ENCODE measurements at places on chromosomes 16 and 17. TPM values are rescaled to one million over a fixed set of nuclear protein-coding genes. Genes with fewer than 3 reads are reported as not detected.

DNA sequence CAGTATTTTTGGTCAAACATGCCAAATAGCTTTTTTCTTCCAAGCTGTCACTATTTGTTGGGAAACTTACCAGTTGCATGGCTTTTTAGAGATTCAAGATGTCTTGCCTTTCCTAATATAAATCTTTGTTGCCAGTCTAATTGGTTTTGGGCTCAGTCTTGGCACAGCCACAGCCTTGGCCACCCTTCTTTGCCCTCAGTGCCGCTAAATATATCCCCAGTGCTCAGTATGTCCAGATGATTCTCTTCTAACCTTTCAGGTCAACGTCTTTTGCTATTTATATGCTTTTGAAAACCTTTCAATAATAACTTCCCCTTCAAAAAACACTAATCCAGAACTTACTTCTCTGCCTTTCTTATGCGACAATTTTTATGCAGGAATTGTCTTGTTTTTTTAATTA is 483.1 kb upstream of the ZFHX3 start:
- no peak for DNase-seq

DNA sequence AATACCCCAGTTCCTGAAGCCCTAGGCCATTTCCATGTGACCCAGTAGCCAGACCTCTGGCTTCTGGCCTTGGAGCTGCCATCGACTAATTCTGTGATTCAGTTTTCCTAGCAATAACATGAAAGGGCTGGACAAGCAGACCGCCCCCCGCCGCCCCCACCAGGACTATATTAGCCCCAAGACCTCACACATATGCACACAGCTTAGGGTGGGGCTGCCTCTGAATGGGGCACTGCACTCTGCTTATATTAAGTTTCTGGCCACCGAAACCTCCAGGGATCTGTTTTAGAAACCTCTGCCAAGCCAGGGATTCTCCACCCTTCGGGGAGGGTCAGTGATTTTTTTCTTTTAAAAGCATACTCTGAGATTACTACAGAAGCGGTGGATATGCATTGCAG is 2.3 kb downstream of the RAB11FIP4 start:
- no peak for DNase-seq

DNA sequence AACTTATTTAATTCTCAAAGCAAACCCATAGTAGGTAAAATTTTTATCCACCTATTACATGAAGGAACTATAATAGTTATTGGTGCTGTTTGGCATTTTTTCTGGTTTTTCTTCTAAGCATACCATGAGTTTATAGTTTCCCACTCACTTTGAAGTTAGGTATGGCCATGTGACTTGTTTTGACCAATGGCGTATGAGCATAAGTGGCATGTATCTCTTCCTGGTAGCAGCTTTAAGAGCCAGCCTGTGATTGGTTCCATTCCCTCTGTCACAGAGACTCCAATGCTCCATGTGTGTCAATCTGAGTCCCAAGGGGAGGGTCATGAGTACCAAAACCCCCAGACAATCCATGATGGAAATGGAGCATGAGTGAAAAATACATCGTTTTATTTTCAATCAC is 282.9 kb upstream of the N4BP1 start:
- no peak for DNase-seq

GRCh38 chr17:79930062-79930876 is 91.0 kb upstream of the CBX4 start:
- DNase-seq, result no peak

GRCh38 chr17:80036715-80037477 is 454 bp downstream of the CCDC40 start:
- peak; percentile 36 for DNase-seq

DNA sequence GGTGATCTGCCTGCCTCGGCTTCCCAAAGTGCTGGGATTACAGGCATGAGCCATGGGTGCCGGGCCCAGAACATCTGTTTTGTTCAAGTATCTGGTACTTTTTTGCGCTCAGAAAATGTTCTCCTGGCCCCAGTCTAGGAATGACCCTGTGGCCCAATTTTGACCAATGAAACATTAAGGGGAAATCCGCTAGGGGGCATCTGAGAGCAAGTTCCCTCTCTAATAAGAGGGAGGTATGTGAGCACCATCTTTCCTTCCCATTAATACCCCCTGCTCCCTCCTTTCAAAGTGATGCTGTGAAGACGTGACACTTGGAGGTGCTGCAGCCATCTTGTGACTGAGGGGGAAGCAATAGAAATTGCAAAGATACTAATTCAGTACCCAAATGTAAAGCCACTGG is 16.5 kb upstream of the CLEC3A start:
- no peak for DNase-seq

DNA sequence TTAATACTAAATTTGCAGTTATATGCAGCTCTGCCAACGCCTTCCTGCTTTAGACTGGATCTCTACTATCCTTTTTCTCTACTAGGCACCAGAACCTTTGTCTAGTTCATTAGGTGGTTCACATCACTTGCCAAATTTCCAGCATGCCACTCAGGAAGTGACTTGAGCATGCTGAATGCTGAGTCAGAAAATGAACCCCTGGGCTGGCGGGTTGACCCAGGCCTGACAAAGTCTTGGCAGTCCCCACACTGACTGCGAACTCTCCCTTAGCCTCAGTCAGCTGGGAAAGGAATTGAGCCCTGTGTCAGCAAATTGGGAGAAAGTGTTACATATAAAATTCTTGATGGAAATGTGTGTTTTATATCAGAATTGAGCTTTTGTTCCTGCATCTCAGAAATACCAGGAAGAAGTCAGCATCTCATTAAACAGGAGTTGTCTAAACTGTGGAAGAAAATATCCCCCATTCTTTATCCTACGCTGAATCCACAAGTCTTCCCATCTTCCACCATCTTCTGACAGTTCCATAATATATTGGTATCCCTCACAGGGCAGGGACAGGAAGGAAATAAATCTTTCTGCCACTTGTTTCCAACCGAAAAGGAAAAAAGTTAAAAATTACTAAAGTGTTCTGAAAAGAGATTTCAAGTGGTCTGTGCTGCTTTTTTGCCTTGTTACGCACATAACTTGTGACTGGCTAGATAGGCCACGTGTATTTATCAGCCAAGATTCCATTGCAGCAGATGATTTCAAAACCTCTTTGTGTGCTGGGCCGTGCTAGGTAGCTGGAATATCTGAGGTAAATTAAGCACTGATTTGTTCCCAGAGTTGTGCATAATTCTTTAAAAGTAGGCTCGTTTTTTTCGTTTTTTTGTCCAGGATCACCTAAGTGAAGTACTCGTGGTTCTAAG is 16.7 kb upstream of the SLC12A3 start:
- no peak for DNase-seq

GRCh38 chr17:53924530-53925455 is 102.1 kb downstream of the KIF2B start:
- no peak for DNase-seq

GRCh38 chr16:6483469-6484033 is 849.1 kb upstream of the RBFOX1 start:
- no peak for DNase-seq

DNA sequence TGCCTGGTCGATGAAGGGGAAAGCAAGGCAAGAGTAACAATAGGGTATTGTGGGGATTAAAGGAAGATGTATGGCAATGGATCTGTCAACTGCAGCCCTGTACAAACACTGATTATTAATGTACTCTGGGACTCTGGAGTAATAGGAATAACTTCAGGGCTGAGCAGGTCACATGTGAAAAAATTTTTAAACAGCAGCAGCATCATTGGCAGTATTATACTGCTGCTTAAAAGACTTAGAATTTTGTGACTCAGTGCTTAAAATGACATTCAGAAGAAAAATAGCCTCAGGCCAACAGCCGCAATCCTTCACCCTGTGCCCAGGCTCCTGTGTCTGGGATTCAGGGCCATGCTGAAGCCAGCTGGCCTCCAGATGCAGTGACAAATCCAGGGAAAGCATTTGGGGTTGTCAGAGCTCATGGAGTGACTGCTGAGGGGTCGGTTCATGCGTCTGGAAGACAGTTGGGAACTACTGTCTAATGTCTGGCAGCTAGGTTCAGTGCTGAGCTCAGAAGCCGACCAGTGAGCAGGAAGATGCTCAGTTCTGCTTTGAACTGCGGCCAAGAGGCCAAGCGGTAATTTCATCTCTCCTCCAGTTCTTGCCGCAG is 22.2 kb downstream of the TEX2 start:
- no peak for DNase-seq

DNA sequence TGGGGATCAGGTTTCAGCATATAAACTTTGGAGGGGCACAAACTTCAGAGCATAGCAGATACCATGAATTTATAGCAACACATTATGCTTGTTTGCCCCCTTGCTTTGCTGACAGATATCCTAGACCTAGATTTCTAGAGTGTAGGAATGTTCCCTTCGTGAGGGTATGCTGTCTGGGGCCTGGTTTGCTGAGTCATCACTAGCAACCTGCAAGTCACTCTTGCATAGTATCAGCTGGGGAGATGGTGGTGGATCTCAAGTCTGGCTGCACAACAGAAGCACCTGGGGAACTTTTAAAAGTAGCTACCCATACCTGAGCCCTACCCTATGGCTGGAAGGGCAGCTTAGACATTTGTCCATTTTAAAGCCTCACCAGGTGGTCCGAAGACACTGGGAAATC is 22.3 kb upstream of the HSBP1 start:
- DNase-seq, result no peak

GRCh38 chr16:76835339-76835738 is 355.7 kb upstream of the MON1B start:
- no peak for DNase-seq

GRCh38 chr17:70394473-70395232 is 225.3 kb downstream of the KCNJ2 start:
- DNase-seq, result no peak

DNA sequence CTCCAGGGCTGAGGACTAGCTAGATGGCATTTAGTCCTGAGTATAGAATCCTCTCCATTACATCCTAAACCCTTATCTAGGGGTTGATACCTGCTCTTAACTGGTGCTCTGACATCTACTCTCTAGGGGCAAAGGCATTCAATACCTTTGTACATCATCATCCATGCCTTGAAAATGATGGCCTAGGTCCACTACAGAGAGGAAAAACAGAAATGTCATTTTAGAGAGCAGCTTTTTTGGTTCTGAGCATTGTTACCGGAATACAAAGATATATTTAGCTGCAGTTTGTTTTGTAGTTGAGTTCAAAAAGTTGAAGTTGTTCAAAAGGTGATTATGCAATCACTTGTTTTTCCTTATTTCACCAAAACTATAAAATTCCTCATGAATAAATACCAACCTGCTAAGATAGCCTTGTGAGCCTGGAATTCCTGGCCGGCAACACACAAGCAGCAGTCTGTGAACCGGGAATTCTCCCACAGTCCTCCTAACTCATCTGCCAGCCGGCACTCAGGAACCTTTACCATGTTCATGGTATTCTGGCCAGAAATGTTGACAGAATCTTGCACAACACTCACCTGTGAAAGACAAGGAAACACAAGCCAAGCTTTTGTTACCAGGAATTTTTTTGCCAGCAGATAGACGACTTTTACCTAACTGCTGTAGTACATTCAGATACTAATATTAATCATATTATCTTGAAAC is 35.4 kb downstream of the NXPH3 start:
- DNase-seq, result no peak

GRCh38 chr17:6213859-6214258 is 143.7 kb downstream of the WSCD1 start:
- no peak for DNase-seq

DNA sequence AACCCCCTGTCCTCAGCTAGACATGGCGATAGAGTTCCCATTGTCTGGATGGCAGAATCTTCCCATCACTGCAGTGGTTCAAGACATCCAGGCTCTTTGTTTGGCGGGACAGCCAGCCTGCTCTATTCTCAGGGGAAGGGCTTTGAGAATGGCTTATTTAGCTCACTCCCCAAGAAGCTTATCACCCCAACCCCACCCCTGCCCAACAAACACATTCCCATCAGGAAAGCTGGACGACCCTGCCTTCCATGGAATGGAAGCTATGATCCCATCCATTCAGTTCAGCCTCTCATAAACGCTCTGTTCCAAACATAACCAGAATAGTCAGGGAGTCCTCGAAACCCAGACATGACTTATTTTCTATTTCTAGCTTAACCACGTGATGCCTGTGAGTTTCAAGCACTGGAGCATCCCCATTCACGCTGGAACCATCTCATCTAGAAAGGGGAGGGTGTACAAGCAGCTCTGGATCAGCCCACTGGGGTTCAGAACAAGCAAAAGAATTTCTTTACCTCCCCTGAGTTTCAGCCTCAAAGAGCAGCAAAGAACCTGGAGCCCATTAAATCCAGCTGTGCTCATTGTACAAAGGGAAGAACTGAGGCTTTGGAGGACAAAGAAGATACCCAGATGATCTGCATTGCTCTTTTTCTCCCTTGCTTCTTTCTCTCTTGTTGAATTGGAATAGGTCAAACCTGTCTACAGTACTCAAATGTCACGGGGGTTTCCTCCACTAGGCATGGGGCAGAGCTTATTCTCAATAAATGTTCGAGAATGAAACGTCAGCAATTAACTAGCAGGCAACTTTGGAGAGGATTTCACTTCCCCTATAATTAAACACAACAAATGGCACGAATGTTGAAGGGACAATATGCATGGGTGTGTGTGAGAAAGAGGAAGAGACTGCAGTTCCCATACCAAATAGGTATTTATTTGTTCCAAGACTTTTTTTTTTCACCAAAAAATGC is 93.1 kb downstream of the XYLT1 start:
- no peak for DNase-seq

- DNase-seq, result peak; percentile 46
Measured at GRCh38 chr16:106623-107324, 28.7 kb downstream of the MPG start.

GRCh38 chr16:12626411-12626810 is 177.3 kb downstream of the CPPED1 start:
- no peak for DNase-seq

DNA sequence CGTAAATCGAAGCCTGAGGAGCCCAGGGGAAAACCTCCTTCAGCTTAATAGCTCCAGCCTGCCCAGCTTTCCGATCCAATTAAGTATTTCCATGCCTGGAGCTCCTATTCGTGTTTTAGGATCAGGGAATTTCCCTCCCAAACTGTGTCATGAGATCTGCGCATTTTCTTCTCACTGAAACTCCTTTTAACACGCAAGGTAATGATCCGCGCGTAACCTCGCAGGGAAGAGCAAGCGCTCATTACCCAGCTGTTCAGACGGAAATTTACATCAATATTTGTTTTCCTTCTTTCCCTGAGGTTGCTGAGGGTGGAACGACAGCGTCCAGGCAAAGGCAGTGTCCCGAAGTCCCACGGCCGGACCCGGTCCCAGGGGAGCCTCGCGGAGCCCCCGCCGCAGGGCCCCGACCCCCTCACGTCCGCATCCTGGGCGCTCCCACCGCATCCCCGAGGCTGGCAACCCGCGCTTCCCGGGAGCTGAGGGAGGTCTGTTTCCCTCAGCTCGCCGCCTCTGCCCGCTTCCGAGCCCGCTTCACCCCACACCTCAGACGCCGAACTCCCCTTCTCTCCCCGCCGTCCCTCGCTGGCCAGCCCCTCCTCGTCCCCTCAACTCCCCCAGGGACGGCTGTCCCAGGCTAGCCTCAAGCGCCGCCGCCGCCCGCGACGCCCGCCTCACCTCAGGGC is 415 bp downstream of the ABCA5 start:
- peak; percentile 20 for DNase-seq

GRCh38 chr17:36529121-36529520 is 5.5 kb downstream of the MYO19 start:
- no peak for DNase-seq

Gene FAM117A
- total RNA-seq, result 83.3 TPM

Gene NPB
- not detected for total RNA-seq

Gene CD68
- 0.25 TPM for total RNA-seq

Gene KCNAB3
- 8.0 TPM for total RNA-seq

Gene VTN
- total RNA-seq, result not detected

Gene PROCA1
- 5.3 TPM for total RNA-seq

Gene RCVRN
- total RNA-seq, result not detected

Gene CASKIN2
- 0.44 TPM for total RNA-seq

Gene STX1B
- total RNA-seq, result 0.74 TPM
